ENCODE measurements at places on chromosomes 5 and 9.

GRCh38 chr5:141963701-141964100 is 5.2 kb upstream of the RNF14 start:
- no peak for DNase-seq

DNA sequence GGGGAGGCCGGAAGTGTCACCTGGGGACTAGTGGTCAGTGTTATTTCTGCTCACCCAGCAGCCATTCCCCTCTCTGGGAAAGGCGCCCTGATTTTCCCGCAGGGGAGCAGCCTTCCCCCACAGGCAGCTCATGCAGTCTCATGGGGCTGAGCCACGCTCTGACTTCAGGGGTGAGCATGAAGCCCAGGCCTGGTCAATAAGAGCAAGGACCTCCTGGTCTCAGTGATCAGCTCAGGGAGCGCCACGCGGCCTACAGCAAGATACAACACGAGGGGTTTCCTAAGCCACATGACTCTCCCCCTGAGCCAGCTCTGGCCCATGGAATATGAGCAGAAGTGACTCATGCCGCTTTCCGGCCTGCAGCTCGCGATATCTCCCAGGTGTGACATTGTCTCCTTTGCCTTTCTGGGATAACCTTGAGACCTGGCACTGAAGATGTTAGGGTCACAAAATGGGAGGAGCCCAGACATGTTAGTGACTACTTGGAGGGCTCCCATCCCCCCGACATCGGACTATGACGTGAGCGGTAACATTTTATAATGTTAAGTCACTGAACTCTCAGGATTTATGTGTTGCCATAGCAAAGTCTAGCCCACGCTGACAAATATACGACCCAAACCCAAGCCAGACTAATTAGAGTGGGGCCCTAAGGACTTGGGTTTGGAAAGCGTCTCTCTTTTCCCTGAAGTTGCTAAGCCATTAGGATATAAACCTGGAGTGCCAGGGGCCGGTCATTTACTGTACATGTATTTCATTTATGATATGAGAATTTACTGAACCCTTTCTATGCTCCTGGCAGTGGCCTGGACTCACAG is 46.5 kb upstream of the GFPT2 start:
- DNase-seq, result no peak

- no peak for DNase-seq
Measured at GRCh38 chr5:80008995-80009765, 18.1 kb upstream of the MTX3 start.

- no peak for DNase-seq
Measured at GRCh38 chr5:68189613-68190012, 25.9 kb upstream of the PIK3R1 start.

GRCh38 chr5:59709846-59710245 is 183.7 kb downstream of the PDE4D start:
- DNase-seq, result no peak

DNA sequence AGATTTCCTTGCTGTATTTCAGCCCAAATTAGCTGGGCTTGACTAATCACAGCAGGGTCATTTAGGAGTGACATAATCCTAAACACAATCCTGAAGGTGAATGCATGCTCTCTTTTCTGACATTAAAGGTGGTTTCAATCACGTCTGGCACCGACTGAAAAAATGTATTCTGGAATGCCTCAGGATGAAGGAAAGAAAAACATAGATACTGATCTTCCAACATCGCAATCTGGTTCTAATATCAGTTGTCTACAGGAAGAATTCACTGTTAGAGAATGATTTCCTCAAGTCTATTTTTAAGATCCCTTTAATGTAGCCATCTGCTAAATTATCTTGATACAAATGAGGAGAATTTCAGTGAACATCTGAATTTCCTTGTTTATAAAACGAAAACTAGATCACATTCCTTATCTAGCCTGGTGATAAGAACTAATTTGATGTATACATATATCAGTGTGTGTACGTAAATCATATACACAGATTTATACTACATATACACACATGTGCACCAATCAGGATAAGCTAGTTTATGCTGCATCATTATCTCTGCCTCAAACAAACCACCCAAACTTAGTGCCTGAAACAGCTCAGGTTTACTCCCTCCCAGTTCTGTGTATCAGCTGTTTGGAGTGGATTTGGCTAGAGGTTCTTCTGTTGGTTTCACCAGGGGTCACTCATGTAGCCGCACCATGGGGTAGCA is 31.3 kb upstream of the TAS2R1 start:
- no peak for DNase-seq

DNA sequence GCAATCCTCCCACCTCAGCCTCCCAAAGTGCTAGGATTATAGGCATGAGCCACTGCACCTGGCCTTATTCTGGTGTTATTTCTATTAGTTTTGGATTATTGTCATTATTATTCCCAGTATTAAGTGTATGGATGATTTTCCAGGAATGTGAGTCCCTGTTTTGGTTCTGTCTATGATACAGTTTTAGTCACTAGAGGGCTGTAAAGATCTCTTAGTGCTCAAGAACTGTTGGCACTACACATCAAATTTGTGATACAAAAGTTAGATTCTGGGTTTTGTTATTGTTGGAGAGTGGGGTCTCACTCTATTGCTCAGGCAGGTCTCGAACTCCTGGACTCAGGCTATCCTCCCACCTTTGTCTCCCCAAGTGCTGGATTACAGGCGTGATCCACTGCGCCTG is 12.1 kb downstream of the CCL28 start:
- DNase-seq, result no peak

DNA sequence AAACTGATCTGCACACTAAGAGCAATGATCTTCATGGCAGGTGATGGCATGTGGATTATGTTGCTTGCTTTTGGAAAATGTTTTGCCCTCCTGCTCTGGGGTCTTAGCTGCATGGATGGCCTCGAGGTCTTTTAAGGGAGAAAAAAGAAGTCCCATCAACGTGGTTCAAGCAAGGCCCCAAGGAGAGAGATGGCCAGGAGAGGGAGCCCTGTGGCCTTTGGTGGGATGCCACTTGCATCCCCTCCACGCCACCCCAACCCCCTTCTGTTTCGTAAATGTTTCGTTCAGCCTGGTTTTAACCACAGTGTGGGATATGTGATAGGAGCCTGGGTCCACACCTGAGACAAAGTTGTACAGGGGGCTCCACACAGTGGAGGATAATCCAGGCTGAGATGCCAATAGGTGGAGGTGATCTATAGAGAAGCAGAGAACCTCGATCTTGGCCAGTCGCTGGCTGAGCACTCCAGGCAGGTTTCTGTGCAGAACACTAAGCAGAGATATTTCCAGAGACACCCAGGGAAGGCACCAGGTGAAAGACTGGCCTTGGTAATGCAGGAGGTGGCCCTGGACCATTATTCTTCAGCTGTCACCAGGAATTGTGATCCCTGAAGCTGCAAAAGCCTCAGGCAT is 25.8 kb upstream of the FRRS1L start:
- peak; percentile 16 for DNase-seq

DNA sequence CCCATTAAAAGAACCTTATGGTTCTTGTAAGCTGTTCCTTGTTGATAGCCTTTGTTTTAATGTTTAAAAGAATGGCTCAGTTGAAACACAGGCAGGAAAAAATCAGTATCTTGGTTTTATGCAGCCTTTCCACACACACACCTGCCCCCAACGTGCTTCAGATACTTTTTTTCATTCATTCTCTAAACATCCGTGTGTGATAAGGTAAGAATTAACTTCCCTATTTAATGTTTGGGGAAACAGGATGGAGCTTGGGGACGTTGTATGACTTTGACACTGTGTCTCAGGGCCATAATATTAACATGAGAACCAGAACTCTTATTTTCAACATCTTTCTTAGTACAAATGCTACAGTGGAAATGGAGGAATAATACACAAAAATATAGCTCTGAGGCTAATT is 5.8 kb upstream of the ZNF622 start:
- no peak for DNase-seq

DNA sequence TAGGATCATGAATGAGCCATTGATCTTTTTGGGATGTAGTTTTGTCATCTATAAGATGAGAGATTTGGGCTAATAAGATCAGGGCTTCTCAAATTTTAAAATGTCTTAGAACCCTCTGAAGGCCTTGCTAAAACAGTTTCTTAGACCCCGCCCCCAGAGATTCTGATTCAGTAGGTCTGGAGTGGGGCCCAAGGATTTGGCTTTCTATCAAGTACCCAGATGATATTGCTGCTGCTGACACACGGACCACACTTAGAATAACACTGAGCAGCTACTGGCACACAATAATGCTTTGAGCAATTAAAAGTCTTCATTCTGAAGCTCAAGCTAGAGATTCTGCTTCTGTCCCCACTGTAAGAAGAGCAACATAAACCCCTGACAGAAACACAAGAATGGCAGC is 216.7 kb downstream of the SMARCA2 start:
- DNase-seq, result no peak

DNA sequence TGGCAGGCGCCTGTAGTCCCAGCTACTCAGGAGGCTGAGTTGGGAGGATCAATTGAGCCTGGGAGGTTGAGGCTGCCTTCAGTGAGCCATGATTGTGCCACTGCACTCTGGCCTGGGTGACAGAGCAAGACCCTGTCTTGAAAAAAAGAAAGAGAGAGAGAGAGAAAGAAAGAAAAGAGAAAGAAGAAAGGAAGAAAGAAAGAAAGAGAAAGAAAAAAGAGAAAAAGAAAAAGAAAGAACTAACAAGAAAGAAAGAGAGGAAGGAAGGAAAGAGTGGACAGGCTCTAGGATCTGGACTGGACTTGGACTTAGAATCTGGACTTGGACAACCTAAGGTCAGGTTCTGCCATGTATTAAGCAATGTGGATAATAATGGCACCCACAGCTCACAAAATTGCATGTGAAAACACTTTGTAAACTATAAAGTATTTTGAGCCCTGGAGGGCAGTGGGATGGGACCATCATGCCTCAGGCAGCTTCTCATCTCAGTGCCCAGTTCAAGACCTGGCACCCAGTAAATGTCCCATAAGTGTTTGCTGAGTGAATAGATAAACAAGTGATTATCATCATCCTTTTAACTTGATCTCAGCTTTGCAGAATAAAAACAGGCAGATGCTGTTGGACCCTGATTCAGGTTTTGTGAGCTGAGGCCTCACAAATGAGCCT is 12.8 kb upstream of the PHF19 start:
- DNase-seq, result no peak

DNA sequence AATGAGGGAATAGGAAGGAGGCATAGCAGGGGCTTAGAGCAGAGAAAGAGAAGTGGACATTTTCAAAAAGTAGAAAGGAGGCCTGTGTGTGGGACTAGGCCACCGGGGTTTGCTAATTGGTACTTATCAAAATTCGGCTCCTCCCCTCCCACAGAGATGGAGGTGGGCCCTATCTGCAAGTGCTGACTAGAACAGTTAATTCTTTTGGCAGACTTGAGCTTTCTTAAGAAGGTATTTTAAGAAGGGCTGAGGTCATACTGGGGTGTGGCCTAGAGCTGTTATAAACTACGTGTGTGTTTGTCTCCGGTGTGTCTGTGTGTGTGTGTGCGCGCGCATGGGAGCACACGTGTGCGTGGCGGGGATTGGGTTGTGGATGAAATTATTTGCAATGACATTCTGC is 1086.5 kb downstream of the EFNA5 start:
- no peak for DNase-seq

GRCh38 chr5:113119246-113119924 is 142.8 kb downstream of the DCP2 start:
- DNase-seq, result no peak

GRCh38 chr5:1538276-1538675 is 14.5 kb upstream of the LPCAT1 start:
- DNase-seq, result no peak

- peak; percentile 58 for DNase-seq
Measured at GRCh38 chr5:91269198-91269597, 113.9 kb downstream of the ARRDC3 start.

DNA sequence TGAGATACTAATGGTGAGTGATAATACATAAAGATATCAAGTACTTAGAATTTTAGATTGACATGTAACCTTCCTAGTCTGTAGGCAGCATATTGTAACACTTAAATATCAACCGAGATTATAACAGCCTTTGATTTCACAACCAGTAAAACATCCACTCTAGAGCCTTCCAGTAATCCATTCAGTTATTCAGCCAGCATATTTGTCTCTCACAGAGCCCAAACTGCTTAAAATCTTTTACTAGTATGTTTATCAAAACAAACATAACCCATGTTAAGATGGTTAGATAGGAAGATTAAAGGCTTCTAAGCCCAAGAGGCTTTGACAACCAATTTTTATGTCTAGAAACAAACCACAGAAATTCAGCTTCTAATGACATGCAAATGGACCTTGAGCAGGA is 177.9 kb upstream of the FST start:
- no peak for DNase-seq

DNA sequence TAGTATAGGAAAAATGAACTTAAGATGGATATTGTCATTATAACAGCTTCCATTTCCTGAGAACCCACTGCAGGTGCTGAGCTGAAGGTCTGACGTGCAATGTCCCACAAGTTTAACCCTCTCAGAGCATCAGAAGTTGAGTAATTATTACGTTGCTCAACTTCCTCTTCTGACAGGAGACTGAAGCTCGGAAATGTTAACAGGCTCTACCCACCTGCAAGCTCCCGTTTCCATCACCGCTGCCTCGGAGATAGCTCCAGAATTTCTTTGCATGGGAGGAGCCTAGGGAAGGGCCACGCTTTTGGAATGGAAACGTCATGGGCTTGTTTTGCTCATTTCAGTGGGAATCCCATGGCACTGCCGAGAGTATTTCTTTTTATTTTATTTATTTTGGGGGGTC is 1.0 kb upstream of the NTMT1 start:
- DNase-seq, result peak; percentile 58

DNA sequence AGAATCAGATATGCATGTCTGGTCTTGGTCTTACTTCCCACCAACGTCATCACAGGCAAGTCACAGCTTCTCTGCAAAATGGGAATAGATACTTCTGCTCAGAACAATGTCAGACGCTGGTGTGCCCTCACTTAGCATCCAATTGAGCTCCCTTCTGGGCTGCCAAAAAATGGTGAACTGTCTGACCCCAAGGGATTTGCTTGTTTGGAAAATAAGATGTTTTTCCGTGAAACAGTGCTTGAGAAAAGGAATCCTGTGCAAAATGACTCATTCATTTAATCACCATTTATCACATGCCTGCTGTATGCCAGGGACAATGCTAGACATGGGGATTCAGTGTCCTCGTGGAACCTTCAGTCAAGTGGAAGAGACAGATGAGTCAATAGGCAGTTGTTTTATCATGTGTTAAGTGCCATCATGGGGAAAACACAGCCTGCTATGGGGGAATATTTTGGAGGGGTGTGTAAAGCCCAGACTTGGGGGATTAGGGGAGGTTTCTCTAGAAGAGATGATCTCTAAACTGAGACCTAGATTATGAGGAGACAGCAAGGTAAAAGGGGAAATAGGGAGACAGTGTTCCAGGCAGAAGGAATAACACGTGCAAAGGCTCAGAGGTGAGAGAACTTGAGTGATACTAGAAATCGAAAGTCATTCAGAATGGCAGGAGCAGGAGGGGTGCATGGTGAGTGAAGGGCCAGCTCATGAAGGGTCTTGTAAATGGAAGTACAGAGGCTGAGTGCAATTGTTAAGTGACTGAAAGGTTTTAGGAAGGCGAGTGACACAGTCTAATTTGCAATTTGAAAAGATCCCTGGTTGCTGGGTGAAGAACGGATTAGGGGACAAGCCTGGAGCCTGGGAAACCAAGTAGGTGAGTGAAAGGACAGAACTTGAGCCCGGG is 3.9 kb downstream of the NIPAL4 start:
- no peak for DNase-seq

Measured in activated CD4-positive, alpha-beta T cell treated with anti-CD3 and anti-CD28 coated beads for 36 hours (primary cell).